A549 (cell line): ENCODE measurements at places on chromosomes 11 and 22.

- DNase-seq, result no peak
Measured at GRCh38 chr11:360326-361280, 8.7 kb upstream of the B4GALNT4 start.

GRCh38 chr11:116797816-116798215 is 6.1 kb upstream of the APOA5 start:
- no peak for DNase-seq

DNA sequence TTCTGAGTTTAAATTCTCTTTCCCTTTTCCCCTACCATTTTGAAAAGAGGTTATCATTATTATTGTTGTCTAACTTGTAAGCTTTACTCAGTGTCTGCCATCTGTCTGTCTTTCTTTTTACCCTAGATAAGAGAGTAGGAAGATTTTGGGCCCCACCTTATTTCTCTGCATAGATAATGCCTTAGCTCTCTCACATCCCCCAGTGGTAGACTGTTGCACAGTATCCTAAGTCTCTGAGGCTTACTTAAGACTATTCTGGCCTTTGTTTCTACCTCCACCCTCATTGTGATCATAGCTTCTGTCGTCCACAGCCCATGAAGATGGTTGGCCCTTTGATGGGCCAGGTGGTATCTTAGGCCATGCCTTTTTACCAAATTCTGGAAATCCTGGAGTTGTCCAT is 3.6 kb upstream of the OR51L1 start:
- peak; percentile 14 for DNase-seq

GRCh38 chr11:100584201-100584985 is 102.7 kb upstream of the ARHGAP42 start:
- no peak for DNase-seq

DNA sequence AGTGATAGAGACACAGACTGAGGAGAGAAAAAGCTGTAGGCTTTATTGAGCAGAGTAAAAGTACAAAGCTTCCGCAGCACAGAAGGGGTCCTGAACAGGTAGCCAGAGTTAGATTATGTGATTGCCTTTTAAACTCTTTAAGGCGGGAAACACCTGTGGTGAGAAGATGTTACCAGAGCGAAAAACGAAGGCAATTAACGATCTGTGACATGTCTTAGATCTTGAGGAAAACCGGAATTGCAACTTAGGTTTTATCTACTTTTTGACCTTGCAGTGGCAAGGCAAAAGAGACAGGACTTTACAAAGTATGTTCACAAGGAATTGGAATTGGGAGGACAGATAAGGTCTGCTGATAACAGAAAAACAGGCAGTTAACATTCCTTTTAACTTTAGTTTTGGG is 493.6 kb upstream of the FAT3 start:
- DNase-seq, result no peak

DNA sequence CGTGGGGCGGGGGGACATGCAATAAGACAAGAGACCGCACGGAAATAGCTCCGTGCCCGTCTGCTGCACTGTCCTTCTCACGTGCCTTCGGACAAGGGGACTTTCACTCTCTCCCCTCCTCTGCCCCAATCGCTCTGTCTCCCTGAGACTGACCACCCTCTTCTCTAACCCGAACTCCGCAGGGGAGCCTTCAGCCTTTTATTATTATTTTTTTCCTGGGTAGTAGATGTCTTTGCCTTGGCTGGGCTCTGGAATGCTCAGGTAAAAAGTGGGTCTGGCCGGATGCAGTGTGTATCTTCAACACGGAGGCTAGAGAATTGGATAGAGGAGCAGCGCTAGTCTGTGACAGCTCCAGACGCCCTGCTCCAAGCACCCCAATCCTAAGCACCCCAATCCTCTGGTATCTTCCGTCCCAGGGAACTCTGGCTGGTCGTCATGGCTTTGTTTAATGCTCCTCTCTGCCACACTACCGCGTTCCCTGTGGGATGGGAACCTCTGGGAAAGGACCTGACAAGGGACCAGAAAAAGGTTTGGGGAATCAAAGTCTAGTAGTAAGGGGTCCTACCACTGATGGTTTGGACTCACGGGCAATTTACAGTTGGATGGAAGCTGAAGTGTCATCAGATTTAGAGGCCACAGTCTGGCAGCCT is 25.1 kb upstream of the ROBO3 start:
- DNase-seq, result no peak

DNA sequence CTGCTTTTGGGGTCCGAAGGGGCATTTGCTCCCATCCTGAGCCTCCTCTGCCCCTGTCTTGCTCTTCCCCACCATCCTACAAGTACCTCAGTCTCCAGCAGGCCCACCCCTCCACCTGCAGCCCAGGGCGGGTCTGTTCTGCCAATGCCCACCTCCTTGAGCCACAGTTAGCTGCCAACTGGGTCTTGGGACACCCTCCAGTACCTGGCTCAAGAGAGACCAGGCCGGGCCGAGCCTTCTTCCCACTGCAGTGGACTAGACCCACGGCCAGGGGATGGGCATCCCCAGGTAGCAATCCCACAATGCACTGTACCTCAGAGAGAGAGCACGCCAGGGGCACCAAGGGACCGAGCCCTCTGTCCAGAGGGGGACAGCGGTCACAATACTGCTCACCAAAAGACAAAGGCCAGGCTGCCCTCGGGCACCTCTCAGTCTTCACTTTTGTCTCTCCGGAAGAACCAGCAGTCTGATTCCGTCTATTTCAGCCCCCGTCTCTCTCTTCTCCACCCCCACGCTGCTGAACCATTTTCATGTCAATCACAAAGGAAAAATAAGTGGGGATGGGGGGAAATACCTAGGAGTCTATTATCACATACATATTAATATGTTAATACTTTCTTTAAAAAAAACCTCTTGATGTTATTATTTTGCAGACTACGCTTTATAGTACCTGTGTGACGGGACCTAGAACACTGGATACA is 51.7 kb downstream of the SYT13 start:
- DNase-seq, result no peak

GRCh38 chr11:74707602-74708510 is 23.4 kb downstream of the CHRDL2 start:
- no peak for DNase-seq

DNA sequence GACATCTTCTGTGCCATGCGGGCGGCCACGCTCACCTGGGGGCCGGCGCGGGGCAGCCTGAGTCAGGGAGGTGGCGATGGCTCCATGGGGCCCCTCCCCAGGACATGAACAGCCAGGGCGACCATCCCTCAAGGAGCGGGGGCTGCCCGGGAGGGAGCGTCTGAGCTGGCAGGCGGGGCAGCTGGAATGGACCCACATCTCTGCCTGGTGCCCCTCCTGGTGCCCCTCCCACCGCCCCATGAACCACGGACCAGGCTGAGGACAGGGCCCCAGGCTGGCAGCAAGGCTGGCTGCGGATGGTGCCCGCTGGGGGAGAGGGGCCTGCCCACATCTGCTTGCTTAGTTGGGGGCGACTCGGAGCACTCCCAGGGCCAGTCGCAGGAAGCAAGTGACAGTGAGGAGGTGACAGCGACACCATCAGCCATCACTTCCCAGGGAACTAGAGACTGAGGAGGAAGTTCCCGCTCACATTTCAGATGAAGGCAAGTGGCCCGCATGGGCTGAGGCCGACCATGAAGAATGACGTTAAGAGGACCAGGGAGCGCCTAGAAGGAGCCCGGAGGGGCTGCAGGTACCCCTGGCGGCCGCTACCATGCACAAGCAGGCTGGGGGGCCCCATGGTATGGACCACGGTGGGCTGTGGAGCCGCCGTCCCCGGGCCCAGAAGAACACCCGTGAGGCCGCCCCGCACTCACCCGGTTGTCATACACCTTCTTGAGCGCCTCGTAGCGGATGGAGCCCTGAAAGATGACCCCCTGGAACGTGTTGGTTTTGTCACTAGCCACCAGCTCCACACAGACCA is 37.3 kb downstream of the KIAA0930 start:
- no peak for DNase-seq

- DNase-seq, result no peak
Measured at GRCh38 chr22:36323182-36323854, 64.4 kb downstream of the MYH9 start.

- no peak for DNase-seq
Measured at GRCh38 chr11:16979703-16980622, 34.3 kb downstream of the PLEKHA7 start.
